ENCODE measurements at places on chromosomes 11 and 22. TPM values are rescaled to one million over a fixed set of nuclear protein-coding genes. Genes with fewer than 3 reads are reported as not detected.

Gene CD248
- total RNA-seq = 0.09 TPM

Gene MRGPRX4
- total RNA-seq = 0.87 TPM

Gene PATE2
- 0.22 TPM for total RNA-seq

Gene PLET1
- not detected for total RNA-seq

Gene ACP2
- 40.5 TPM for total RNA-seq

Gene UBXN1
- 227 TPM for total RNA-seq

Gene GNG3
- total RNA-seq = not detected

Gene PHF21B
- not detected for total RNA-seq

Gene ABCC8
- not detected for total RNA-seq

Gene SLC22A6
- total RNA-seq = not detected

Gene GAL3ST1
- under 0.01 TPM for total RNA-seq

Gene C1QTNF5
- 80.2 TPM for total RNA-seq

Gene SPDYC
- total RNA-seq = not detected

Data from dermis lymphatic vessel endothelial cell (primary cell).